NCI-H1930 (cell line): ENCODE measurements at places on chromosomes 13 and 19.

- no peak for DNase-seq
These were observed 40.6 kb upstream of the ZNF681 start for GRCh38 chr19:23799321-23799720.

- DNase-seq: no peak
These were observed 28.7 kb downstream of the CYSLTR2 start for GRCh38 chr13:48682436-48682835.

GRCh38 chr13:98260357-98261164 is 83.5 kb upstream of the RNF113B start:
- DNase-seq: no peak

- no peak for DNase-seq
These were observed 8.4 kb downstream of the DYRK1B start for GRCh38 chr19:39825531-39826076.
